ENCODE measurements at places on chromosomes 3 and 15.

GRCh38 chr3:42852441-42852840 lies 23.2 kb downstream of the CYP8B1 start:
- no peak for DNase-seq

DNA sequence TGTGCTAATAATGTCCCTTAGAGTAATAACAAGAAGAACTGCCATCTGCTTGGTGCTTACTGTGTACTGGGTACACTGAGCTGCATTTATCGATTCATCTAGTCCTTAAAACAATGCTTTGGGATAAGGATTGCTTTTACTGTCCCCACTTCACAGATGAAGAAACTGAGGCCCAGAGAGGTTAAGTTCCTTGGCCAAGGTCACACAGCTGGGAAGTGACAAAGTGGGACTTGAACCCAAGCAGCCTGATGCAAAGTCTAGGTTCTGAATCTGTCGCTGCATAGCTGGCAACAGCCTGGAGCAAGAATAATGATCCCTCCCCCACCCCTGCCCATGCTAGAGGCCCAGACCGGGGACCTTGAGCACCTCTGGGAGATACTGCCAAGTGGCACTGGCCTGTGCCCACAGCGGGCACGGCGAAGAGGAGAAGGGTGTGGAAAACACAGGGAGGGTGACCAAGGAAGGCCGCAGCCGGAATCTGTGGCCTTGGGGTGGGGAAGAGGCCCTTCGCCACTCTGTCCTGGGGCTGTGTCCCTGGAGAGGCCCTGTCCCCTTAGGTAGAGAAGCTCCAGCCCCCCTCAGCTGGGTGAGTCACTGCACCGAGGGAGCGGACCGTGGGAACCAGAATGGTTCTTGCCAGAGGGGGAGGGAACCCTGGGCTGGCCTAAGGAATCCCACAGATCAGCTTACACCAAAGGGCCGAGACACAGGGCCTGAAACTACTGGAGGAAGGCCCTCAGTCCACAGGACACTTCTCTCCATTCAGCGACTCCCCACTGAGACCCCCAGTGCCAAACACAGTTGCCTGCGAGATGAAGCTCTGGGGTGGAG lies 3.5 kb downstream of the PLXND1 start:
- no peak for DNase-seq

GRCh38 chr15:90675464-90675863 lies 41.7 kb upstream of the BLM start:
- DNase-seq = no peak

GRCh38 chr3:182524711-182525401 lies 268.4 kb upstream of the ATP11B start:
- no peak for DNase-seq

DNA sequence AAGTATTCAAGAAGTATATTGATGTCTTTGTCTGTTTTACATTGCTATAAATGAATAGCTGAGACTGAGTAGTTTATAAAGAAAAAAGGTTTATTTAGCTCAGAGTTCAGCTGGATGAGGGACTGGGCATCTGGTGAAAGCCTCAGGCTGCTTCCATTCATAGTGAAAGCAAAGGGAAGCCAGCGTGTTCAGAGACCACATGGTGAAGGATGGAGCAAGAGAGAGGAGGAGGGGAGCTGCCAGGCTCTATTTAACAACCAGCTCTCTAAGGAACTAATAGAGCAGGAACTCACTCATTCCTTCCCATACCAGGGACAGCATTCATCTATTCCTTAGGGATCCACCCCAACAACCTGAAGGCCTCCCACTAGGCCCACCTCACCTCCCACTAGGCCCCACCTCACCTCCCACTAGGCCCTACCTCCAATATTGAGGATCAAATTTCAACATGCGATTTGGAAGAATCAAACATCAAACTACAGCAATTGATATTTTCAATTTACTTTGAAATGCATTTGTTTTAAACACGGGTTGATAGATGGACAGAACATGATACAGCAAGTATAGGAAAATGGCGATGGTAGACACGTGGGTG lies 167.5 kb upstream of the HES1 start:
- no peak for DNase-seq

- no peak for DNase-seq
Measured at GRCh38 chr15:40192942-40193341, 32.1 kb downstream of the BUB1B start.

GRCh38 chr3:46191730-46192129 lies 16.4 kb downstream of the CCR1 start:
- no peak for DNase-seq

- no peak for DNase-seq
Measured at GRCh38 chr15:94236608-94237007, 5.2 kb downstream of the MCTP2 start.

DNA sequence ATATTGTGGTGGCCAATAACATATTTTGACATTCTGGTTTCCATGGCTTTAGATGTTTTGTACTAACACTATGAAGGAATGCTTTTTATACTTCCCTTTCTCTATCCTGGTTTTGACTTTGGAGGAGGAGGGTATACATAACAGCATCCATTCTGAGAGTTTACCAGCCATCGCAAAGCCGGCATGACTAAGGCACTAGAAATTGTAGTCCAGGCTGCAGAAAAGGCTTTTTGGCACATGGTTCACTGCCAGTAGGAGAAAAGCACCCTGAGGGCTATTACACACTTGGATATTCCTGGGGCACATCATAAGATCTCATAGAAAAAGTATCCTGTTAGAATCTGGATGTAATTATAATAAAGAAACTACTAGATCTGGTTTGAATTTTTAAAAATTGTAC lies 101.8 kb downstream of the STT3B start:
- DNase-seq = no peak

GRCh38 chr15:38134252-38134651 lies 118.4 kb upstream of the SPRED1 start:
- no peak for DNase-seq

- no peak for DNase-seq
Measured at GRCh38 chr3:94561094-94561493, 498.2 kb downstream of the NSUN3 start.

GRCh38 chr15:75655931-75656330 lies 8.2 kb downstream of the SNX33 start:
- no peak for DNase-seq
